Cerebellar cortex (tissue), 1 donor: ENCODE measurements at places on chromosomes 13 and 19.
A peak's percentile ranks its signal among the peaks of the same experiment; 100 is the strongest.

- DNase-seq, result no peak
Measured at GRCh38 chr13:25632166-25632888, 260.6 kb downstream of the ATP8A2 start.

DNA sequence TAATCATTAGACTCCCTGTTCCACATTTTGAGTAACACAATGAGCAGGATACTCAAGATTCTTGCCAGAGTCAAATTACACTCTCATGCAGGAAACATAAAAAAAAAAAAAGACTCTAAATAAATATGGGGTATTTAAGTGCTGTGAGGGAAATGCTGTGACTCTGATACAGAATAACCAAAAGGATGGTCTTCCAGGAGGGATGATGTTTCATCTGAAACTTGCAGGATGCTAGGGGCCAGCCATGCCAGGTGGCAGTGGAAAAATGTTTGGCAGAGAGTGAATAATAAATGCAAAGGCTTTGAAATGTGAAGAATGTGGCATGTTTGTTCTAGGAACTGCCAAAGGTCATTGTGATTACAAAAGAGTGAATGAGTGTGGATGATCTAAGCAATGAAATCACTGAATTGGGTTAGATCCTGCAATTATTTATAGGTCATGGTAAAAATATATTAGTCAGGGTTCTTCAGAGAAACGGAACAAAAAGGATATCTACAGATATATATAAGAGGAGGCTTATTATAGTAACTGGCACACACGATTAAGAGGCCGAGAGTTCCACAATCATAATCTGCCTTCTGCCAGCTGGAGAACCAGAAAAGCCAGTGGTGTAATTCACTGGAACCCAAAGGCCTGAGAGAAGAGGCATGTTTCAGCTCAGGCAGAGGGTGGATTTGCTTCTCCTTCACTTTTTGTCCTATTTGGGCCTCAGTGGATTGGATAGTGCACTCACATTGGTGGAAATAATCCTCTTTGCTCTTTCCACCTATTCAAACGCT, 1832.8 kb upstream of the MIR17HG start:
- DNase-seq, result no peak

- DNase-seq, result no peak
Measured at GRCh38 chr13:72774019-72774418, 7.7 kb downstream of the DIS3 start.

- DNase-seq, result no peak
Measured at GRCh38 chr13:78589206-78589605, 14.1 kb downstream of the POU4F1 start.

GRCh38 chr13:25502551-25502950, 130.8 kb downstream of the ATP8A2 start:
- DNase-seq, result no peak

GRCh38 chr13:105552078-105552477, 983.4 kb downstream of the EFNB2 start:
- no peak for DNase-seq

DNA sequence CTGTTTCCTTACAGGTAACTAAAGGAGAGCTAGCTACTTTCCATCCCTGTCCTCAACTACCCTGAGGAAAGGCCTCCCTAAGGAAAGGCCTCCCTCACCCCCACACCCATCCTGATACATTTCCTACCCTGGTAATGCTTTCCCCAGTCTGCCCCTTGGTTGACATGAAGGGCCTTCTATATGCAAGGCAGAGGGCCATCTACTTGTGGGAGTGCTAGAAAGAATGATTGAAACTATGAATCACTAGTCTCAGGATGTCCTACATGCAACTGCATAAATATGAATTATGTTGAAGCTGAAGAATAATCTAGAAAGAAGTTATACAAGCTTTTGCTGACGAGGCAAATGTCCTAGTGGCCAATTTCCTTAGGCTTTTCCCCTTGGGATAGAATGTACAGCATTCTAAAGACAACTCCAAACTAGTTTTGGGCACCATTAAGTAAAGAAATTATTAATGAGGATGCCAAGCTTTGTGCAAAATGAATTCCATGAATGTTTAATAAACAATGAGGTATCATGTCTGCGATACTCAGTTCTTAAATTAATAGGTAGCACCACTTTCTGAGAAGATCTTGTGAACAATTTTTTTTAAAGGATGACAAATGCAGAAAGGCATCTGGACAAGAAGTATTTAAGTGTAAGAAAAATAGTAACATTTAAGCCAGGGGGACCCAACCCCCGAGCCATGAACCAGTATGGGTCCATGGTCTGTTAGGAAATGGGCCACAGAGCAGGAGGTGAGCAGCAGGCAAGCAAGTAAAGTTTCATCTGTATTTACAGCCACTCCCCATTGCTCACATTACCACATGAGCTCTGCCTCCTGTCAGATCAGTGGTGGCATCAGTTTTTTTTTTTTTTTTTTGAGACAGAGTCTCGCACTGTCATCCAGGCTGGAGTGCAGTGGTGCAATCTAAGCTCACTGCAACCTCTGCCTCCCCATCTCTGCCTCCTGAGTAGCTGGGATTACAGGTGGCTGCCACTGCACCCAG, 223.0 kb downstream of the LHFPL6 start:
- DNase-seq, result no peak

DNA sequence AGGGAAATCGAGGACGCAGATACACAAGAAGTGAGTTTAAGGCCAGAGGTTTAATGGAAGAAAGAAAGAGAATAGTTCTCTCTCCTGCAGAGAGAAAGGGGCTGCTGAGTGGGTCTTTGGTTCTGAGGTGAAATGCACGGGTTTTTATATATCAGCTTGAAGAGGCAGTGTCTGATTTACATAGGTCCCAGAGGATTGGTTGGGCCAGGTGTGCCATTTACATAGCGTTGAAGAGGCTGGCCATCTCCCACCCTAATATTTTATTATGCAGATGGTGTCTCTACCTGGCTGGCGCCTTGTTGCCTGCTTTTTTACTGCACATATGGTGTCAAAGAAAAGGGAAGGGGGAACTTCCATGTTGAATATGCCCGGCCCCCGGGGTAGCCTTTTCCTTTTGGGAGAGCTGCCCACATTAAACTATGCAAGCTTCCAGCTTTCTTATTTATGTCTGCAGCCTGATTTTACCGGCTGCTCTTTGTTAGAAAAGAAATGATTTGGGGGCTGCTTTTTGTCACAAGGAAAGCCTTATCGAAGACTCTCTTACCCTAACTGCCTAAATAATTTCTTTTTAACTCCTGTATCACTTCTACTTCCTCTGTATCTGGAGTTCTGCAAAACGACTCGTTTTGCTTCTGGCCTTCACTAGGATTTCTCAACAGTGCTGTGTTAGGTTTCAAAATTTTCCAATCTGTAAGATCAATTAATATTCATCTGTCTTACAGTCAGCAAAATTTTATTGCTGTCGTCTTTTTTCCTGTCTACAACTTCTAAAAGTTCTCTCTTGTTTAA, 268.5 kb downstream of the B3GLCT start:
- DNase-seq, result no peak

DNA sequence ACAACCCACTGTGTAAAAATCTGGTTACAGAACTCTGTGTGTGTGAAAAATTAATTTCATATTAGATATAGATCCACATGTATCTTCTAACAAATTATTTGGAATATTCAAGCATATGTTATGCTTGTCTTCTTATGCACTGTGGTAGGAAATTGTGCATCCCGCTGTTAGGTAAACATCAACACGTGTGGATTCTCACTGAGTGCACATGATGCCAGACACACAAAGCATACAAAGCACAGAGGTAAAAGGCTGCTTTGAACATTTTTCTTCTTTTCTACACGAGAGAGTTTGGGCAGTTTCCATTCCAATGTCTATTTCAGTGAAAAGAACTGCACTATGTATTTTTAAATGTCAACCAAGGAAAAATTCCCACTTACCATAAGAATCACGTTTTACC, 354.9 kb downstream of the PCDH9 start:
- no peak for DNase-seq

DNA sequence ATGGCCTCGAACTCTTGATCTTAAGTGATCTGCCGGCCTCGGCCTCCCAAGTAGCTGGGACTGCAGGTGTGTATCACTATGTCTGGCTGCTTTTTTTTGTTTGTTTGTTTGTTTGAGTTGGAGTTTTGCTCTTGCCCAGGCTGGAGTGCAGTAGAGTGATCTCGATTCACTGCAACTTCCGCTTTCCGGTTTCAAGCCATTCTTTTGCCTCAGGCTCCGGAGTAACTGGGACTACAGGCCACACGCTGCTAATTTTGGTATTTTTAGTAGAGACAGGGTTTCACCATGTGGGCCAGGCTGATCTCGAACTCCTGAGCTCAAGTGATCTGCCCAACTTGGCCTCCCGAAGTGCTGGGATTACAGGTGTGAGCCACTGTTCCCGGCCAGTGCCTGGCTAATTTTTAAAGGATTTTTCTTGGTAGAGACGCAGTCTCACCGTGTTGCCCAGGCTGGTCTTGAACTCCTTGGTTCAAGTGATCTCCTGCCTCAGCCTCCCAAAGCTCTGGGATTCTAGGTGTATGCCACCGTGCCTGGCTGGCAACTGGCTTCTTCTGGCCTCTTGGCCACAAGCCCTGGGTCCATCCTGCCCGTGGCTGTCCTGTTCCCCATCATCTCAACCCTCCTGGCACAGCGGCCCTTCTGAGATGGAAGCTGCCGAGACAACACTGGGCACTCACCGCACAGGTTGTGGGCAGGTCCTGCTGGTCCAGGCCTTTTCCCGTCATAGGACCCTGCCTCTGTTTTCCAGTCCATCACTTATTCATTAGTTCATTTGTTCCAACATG, 11.5 kb downstream of the TECR start:
- peak; percentile 79 for DNase-seq

GRCh38 chr13:107361666-107362065, 793.7 kb upstream of the ARGLU1 start:
- DNase-seq, result no peak

DNA sequence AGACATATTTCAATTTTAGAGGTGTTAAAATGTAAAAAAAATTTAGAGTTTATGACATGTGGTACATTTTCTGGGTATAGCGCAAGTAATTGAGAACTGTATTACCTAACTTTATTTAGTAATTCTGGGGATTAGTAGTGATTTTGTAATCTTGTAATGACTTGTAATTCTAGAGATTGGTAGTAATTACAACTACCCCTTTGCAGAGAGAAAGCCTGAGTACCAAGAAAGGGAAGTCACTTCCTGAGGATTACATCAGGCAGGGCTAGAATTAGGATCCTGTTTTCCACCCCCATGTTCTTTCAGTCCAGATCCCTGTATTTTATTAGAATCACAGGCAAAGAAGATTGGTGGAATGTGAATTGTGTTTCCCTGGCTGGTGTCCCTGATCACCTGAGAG, 274.9 kb downstream of the KCNRG start:
- DNase-seq, result no peak

GRCh38 chr13:41306271-41307145, 4.6 kb upstream of the NAA16 start:
- no peak for DNase-seq

DNA sequence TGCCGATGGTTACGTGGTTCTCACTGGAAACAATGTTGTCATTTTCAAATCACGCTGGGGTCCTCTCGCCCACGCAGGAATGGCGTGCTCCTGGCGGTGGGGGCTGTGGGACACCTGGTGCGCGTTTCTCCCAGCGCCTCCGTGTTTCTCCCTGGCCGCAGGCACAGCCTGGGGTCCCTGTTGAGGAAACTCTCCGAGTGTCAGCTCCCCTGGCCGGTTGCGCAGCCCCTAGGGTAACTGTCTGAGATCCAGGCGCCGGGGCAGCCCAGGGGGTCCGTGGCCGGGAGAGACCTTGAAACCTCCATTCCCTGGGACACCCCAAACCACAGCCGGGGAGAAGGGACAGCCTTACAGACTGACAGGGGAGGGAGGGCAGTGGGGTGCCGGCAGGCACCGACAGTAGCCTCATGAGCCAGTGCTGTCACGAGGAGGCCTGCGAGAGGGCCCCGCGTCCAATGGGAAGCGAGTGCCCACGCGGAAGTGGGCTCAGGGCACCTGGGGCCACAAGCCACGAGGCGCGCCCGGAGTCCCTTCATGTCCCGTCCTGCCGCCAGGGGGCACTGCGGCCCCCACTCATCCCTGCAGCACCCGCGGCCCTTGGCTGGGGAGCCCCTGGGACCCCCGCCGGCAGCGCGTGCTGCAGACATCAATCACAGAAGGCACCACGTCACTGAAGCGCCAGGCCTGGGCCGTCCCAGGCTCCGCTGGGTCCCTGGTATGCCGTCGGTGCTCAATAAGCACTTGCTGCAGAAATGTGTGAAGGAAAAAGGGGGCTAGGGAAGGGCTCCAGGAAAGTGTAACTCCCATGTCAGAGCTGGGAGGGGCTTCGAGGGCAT, 9.5 kb downstream of the ADAMTSL5 start:
- no peak for DNase-seq

GRCh38 chr13:31029102-31029501, 96.6 kb downstream of the TEX26 start:
- no peak for DNase-seq

- DNase-seq, result no peak
Measured at GRCh38 chr19:1657746-1658145, 5.3 kb upstream of the TCF3 start.

DNA sequence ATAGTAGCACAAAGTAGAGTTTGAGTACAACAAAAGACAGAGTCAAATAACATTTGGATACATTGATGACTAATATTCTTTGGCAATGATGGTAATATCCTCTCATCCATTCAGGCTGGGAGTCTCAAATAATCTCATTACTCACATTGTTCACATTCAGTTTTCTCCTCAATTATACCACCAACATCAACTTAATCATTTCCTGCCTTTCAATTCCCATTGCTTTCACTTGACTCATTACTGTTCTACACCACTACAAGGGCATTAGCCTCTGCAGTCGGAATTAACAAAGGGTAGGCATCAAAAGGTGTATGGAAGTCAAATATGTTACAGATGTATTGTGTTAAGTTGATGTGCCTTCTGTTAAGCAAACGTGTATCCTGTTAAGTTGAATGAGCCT, 518.4 kb upstream of the SLITRK1 start:
- DNase-seq, result no peak

- DNase-seq, result no peak
Measured at GRCh38 chr13:110574161-110574560, 12.6 kb upstream of the RAB20 start.

GRCh38 chr13:29963089-29963488, 112.7 kb upstream of the UBL3 start:
- no peak for DNase-seq

- no peak for DNase-seq
Measured at GRCh38 chr13:25046985-25047511, 48.9 kb upstream of the PABPC3 start.
